ENCODE measurements at places on chromosomes 1 and 21. TPM values are rescaled to one million over a fixed set of nuclear protein-coding genes. Genes with fewer than 3 reads are reported as not detected.
A peak's percentile ranks its signal among the peaks of the same experiment; 100 is the strongest.

DNA sequence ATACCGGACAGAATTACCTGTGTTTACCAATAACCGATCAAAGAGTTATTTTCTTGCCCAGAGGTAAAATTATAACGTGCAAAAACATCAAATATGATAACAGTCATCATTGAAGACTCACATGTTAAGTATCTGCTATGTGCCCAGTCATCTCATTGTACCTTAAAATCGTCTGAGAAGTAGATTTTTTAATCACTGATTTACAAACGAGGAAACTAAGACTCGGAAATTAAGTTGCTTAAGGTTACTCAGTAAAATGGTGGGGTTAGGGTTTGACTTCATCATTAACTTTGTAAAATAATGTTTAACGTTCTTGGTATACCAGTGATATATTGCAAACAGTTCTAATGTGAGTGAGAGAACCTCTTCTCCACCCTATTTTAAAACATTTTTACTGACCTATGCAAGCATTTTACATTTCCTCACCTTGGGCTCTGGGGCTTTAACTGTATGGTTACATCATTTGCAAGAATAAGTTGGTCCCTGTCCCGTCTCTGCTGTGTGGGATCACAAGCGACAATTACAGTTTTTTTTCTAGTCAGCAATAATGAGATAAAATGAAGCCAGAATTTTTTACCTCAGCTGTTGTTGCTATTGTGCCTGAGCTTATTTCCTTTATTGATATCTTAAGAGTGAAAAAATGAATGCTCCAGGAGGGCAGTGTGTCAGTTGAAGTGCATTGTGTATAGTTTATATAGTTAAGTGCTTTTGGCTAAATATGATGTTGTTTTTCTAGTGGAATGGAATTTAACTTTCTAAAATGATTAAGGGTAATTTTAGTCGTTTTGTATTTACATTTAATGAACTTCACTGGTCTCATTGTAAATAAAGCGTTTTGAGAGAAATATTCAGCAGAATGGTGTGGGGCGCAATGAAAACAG lies 2.7 kb downstream of the RPRD2 start:
- no peak for DNase-seq

GRCh38 chr1:20993716-20994575 lies 182.8 kb downstream of the EIF4G3 start:
- DNase-seq: no peak

TACSTD2 gene
- total RNA-seq: not detected

GRCh38 chr1:47104816-47105215 lies 32.4 kb upstream of the CYP4A22 start:
- DNase-seq: no peak

DNA sequence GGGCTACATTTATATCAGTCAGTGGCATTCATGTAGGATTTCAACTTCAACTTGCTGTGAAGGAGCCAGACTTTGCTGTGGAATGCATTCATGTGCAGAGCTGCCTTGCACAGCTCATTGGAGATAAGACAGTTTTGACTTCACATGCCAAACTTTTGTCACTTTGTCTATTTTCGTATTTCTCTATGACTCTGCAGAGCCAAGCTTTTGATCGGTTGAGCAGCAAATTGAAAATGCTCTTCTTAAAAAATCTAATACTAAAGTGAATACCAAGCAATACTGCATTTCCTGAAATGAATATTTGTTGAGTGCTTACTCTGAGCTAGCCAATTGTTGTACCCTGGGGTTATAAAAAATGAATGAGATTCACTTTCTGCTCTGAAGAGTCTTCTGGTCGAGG lies 388.7 kb downstream of the ST6GALNAC3 start:
- DNase-seq: no peak

DNA sequence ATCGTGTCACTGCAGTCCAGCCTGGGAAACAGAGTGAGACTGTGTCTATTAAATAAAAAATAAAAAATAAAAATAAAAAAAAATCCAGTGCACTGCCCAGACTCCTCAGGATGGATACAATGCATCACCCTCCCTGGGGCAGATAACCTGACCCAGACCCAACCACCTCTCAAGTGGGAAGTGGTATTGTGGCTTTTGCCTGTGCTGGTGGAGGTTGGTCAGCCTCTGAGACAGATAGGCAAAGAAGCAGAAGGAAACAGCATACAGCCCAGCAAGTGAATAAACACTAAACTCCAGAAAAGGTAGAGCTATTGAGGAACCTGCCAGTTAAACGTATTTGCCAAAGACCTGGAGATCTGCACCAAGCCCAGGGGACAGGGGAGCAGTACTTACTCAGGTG lies 22.0 kb downstream of the HHIPL2 start:
- no peak for DNase-seq

DNA sequence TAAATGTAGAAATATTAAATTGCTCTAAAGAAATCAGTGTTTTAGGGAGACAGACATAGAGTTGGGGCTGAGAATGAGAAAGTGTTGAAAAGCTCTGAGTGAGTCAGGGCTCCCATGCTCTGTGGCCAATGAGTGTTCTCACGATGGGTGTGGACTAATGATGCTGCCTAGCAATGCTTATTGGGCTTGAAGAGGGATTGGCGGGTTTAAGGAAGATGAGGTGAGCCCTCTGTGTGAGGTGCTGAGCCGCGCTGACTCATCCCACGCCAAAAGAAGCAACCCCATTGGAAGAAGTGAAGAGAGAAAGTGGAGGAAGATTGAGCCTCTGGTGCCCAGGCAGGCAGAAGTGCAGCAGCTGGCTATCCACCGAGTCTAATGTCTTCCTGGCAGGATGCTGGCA lies 65.1 kb upstream of the DPT start:
- DNase-seq: peak; percentile 58

DNA sequence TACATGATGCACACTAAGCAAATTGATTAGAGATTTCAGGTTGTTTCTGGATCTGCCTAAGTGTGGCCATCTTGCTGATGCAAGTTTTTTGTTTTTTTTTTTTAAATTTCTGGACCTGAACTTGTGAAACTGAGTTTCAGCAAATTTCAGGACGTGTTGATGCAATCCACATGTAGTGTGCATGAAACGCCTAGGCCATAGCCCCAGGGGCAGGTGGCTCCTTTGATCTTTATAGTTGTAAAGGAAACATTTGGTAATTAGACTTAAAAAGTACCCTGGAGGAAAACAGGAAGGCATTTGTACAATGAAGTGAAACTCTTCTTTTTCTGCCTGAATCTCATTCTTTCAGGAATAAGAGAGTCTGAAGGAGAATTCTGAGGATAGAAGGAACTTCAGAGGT lies 162.2 kb upstream of the LHX8 start:
- no peak for DNase-seq

DNA sequence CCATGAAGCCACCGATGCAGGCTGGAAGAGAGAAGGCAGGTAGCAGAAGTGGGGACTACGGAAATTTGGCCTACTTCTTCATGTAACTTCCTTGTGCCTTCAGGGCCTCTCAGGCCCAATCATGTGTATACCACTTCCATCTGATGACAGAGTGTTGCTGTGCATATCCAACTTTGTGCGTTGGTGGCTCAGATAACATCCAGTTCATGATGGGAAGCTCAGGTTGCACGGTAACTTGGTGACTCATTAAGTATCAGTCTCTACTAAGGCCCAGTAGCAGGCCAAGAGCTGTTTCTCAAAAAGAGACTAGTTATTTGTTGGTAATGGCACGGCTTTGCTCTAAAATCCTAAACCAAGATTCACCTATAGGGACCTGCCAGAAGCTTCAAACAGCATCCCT lies 117.6 kb downstream of the LTN1 start:
- DNase-seq: no peak

DNA sequence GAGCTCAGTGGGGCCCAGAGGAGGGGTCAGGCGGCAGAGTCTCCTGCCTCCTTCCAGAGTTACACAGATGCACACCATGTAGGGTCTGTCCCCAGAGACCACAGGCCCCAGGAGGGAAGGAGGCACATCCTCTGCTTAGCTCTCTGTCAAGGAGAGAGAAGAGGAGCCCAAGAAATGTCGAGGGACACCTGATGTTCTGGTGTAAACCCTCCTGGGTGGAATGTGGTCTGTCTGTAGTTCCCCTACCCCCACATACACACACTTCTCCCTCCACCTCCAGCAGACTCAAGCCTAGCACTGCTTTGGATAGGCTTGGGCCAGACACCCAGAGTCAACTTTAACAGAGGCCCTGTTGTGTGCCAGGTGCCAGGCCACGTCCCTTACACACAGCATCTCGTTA lies 34.2 kb downstream of the KIF21B start:
- no peak for DNase-seq

DNA sequence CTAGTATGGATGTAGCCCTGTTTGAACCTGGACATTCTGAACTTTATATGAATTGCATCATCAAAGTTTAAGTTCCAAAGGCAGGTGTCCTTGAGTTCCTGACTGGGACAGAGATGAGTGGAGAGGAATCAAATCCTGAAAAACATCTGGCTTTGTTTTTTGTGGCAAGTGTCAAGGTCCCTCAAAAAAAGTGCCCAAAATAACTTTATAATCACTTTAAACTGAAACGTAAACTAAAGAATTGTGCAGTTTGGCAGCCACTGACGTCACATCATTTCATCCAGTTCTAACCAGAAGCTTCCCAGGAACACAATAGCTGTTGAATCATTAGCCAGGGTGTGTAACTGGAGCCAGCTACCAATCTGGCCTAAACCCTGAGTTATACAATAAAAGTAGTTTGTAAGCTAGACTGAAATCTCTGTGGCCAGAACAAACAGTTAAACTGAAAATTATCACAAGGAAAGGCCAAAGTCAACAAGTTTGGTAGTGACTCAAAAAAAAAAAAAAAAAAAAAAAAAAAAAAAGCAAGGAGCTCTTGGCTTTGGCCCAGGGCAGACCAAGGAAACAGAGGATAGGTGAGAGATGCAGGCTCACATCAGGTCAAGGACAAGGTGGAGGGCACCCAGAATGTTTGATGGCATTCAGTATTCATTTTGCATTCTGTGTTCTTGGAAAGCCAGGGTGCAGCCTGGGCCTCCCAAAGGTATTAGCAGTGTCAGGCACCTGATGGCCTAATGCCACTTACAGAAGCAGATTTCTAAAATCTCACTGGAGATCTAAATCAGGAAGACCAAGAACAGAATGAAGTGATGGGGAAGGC lies 74.3 kb downstream of the TNFSF18 start:
- DNase-seq: peak; percentile 86

- no peak for DNase-seq
Measured at GRCh38 chr1:63693944-63694571, 79.8 kb upstream of the ROR1 start.

DNA sequence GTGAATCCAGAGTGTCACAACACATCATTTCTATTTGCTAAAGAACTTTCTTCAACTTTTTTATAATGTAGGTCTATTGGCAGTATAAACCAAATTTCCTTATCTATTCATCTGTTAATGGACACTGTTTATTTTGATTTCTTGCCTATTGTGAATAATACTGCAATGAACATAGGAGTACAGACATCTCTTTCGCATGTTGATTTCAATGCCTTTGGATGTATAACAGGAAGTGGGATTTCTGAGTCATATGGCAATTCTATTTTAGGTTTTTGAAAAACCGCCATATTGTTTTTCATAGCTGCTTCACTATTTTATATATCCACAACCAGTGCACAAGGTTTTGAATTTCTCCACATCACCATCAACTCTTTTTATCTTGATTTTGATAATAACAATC lies 198.7 kb downstream of the KCNT2 start:
- DNase-seq: no peak

GRCh38 chr1:93816970-93817678 lies 61.9 kb downstream of the DNTTIP2 start:
- peak; percentile 39 for DNase-seq

GRCh38 chr1:91427741-91428140 lies 23.1 kb upstream of the HFM1 start:
- DNase-seq: no peak

DNA sequence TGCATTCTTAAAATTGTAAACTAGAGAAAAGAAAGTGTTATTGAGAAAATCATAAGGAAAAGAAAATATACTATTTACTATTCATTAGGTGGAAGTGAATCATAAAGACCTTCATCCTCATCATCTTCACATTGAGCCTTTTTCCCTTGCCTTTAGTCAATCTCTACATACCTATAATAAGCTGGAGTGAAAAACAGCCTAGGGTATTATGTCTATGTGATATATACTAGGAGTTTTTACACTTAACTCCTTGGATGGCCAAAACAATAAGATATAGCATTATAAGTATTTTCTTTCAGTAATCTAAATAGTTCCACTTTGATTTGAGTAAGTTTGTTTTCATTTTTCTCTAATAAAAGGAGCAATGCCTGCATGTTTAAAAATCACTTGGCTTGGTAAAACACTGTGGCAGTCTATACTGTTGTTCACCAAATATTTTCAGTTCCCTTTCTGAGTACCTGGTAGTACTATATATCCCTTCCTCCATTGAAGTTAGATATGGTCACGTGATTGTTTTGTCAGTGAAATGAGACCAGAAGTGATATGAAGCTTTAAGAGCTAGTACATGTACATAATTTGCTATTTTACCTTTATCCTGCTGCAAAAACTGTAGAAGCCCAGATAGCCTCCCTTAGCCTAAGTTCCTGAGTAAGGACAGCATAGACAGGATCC lies 78.3 kb downstream of the CLEC20A start:
- no peak for DNase-seq

MX2 gene
- total RNA-seq: 38.6 TPM

LCE3E gene
- not detected for total RNA-seq

GRCh38 chr1:152127673-152128072 lies 12.4 kb upstream of the TCHH start:
- no peak for DNase-seq

DNA sequence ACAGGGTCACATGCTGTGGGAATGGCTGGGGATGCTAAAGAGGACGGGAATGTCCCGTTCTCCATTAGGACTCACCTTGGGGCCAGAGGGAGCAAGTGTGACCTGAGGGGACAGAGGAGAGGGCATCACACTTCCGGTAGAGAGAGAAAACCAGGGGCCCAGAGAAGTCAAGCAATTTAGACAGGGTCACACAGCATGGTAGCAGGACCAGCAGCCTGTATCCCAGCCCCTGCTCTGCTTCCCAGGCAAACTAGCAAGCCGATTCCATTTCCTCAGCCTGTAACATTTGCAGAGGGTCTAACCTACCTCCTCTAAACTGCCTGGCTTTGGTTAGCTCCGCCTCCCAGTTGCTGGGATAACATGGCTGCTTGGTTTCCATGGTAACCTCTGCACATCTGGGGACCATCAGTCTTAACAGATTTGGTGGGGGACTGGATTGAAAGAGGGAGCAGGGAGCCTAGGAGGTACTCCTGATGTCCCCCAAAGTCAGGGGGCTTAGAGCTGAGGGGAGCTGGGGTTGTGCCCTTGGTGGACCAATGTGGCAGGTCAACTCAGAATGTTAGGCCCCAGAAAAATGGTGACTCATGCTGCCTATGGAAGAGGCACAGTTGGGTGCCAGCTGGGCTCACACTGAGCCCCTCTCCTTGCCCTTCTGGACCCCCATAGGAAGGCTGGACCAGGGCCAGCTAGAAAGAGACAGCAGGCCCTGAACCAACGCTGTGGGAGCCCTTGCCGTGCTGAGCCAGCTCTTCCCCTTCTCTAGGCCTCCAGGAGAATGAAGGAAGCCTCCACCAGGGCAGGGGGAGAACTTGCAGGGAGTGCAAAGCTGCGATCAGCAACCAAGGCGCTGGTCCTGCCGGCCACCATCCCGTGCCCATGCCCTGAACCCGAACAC lies 9.5 kb downstream of the COL16A1 start:
- no peak for DNase-seq

- DNase-seq: no peak
Measured at GRCh38 chr21:41120997-41121396, 47.0 kb upstream of the BACE2 start.

- no peak for DNase-seq
Measured at GRCh38 chr1:67382292-67382691, 47.9 kb downstream of the SERBP1 start.

KIF14 gene
- 13.5 TPM for total RNA-seq

Data from H4 (cell line).